Stimulated activated CD4-positive, alpha-beta T cell treated with anti-CD3 and anti-CD28 coated beads, Interleukin-4, amount 100 ng/mL, for 48 hours (primary cell): ENCODE measurements at places on chromosomes 13 and 19.

GRCh38 chr13:60311527-60311926 lies 85.5 kb upstream of the TDRD3 start:
- no peak for DNase-seq

- DNase-seq: no peak
Measured at GRCh38 chr13:40391788-40392187, 274.7 kb downstream of the FOXO1 start.

- peak; percentile 89 for DNase-seq
Measured at GRCh38 chr19:6674868-6675305, 4.9 kb upstream of the TNFSF14 start.

GRCh38 chr19:45475537-45476291 lies 7.9 kb downstream of the FOSB start:
- DNase-seq: no peak

DNA sequence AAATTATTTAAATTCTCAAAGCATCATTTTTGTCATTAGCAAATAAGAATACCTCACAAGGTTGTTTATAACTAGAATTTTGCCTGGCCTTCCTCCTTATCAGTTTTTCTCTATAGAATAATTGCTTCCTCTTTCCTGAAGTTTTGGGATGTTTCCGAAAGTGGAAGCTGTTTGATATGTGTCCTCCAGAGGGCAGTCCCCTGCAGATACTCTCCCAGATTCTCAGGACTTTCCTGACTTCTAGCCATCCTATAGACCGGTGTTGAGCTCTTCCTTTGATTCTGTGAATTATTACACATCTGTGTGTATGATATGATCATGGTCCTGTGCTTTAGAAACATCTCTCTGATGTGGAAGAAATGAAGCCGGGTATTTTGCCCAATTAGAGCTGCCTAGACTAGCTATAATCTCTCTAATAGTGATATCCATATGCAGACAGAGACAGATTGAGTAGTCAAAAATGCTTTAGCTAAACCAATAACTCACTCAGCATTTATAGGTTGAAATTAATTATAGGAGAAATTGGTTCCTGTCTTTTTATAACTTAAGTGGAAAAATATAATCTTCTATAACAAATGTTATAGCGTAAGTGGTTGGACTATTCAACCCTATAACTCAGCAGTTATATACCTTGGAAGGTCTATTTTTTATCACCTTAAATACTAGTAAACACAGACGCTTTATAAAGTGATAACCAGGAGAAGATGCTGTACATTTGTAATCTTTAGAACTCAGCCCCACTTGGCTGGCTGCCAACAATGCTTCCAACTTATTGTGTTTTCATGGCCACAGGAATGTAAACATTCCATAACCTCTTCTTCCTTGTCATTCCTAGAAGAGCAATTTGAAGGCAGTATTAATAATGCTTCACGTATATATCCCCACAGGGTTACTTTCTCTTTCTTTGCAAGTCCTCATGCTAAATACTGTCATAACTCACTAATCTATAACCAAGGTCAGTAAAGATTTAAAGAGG lies 201.0 kb upstream of the RXFP2 start:
- DNase-seq: no peak

DNA sequence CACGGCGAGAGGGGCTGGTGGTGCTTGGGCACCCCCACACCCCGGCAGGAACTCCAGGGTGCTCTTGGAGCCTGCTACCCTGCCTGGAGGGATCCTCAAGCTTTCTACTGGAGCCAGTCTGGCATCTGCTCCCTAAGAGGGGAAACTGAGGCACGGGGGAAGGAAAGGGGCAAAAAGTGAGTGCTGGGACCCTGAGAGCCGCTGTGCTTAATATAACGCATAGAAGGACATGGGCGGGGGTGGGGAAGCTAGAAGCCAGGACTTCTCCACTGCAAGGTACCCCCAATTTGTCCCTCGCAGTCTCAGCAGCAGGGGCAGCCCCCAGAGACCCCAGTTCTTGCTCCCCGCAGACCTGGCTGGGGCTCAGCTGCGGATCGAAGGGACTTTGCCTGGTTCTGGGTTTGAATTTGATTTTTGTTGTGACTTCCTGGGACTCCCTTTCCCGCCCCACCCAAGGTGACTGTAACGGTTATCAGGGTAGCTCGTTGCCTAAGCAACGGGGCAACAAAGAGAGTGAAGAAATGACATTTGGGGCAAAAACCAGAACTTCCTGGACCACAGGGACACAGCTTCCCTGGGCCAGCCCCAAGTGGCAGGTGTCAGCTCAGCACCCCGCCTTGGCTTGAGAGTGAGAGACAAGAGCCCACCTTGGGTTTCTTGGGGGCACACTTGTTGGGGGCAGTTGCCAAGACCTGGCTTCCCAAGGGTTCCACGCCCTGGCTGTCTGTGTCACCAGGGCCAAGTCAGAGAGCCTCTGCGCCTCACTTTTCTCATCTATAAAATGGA lies 638 bp downstream of the ADGRE5 start:
- DNase-seq: peak; percentile 62

DNA sequence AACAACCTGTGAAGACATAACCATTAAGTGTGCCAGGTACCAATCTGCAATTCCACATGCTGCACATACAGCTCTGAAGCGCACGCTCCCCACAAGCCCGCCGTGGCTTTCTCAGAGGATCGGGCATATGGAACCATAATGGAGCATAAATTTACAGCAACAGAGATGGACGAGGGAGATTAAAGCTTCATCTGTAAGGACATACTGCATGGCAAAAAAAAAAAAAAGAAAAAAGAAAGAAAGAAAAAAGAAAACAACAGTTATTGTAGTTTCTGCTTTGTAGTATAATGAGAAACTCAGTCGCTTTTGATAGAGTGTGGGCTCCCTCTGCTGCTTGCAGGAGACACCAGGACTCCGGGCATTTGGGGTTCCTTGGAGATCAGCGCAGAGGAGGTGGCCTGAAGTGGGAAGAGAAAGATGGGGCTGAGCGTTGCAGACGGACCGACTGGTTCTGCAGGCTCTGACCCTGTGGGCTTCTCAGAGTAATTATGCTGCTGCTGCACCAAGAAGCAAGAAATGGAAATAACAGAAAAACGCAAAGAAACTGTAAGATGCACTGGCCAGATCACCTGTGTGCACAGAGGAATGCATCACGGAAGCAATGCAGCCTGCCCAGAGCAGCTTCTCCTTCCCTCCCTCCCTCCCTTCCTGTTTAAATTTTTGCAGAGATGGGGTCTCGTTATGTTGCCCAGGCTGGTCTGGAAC lies 10.8 kb upstream of the PDCD5 start:
- DNase-seq: peak; percentile 20

DNA sequence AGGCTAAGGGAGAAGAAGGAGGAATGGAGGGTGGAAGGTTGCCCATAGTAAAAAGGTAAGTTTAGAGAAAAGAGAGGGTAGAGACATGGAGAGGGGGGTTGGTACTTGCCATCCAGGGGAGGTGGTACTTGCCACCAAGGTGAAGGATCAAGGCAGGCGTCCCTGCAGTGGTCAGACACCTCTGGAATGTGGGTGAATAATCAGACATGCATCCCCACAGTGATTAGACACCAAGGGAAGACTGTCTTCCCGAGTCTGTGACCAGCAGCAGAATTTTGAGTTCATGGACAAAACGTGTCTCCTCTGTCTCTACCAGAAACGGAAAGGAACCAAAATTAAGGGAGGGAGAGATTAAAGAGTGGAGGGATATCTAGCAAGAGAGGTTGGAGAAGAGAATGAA lies 27.1 kb upstream of the IGFL1 start:
- DNase-seq: no peak

DNA sequence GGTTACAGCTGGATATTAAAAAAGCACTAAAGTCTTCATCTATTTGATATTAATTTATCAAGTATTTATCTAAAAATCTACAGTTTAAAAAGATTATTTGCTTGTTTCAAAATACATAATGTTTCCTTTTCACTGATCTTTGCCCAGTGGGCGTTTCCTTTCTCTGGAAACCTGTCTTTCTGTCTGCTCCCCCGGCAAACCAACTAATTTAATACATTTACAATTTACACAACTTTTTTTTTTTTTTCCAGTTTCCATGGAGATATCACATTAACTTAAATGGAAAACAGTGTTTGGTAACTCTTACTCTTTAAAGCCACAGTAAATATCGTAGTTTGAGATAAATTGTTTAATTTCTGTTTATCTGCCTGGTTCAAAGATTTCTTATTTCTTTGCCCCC lies 5.3 kb downstream of the GPC6 start:
- DNase-seq: no peak

- DNase-seq: no peak
Measured at GRCh38 chr13:70964124-70964523, 855.9 kb upstream of the KLHL1 start.

- DNase-seq: peak; percentile 21
Measured at GRCh38 chr13:23159205-23159759, 21.5 kb upstream of the SGCG start.

GRCh38 chr13:98083507-98083906 lies 59.4 kb upstream of the FARP1 start:
- no peak for DNase-seq

DNA sequence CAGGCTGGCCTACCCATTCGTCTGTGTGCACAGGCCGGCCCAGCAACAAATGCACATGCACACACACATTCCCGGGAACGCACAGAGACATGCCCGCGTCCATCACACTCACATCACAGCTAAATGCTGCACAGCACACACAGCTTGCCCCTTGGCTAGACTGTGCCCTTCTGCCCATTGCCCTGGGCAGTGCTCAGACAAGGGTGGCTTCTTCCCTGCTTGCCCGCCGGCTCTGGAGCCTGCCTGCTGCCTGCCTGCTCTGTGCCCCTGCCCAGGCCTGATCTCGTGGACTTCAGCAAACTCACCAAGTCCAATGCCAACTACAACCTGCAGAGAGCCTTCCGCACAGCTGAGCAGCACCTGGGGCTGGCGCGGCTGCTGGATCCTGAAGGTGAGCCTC lies 30.4 kb downstream of the SPTBN4 start:
- DNase-seq: no peak

DNA sequence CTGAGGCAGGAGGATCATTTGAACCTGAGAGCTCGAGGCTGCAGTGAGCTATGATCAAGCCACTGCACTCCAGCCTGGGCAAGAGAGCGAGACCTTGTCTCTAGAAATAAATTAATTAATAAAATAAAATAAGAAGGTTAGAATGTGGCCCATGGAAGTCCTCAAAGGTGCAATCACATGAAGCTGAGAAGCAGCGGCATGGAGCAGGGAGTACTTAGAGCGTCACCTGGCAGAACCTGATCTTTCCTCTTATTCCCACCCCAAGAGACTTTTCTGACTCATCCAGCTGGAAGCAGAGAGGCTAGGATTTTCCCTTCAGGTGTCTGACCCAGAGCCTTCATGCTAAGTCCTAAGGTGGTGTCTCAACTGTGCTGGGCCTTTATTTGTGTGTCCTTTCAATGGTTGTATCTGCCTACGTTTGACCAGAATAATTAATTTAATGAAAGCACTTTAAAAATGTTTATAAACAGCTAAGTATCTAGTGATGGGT lies 8.9 kb upstream of the MRPS31 start:
- no peak for DNase-seq

DNA sequence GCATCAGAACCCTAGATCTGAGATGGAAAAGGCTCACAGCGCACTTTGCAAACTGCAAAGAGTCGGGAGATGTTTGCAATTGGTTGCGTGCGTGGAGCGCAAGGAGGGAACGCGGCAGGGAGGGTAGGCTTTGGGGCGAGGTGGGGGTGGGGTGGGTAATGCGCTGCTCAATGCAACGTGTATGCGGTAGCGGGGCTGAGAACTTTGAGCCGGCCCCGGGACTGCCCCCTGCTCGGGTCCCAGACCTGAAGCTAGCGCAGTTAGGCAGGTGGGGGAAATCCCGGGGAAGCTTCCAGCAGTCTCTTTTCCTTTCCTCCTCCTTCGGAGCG lies 971 bp downstream of the FOSB start:
- no peak for DNase-seq

- DNase-seq: no peak
Measured at GRCh38 chr19:39144290-39145071, 18.9 kb downstream of the PAK4 start.

GRCh38 chr19:4320419-4320818 lies 16.0 kb downstream of the FSD1 start:
- no peak for DNase-seq

DNA sequence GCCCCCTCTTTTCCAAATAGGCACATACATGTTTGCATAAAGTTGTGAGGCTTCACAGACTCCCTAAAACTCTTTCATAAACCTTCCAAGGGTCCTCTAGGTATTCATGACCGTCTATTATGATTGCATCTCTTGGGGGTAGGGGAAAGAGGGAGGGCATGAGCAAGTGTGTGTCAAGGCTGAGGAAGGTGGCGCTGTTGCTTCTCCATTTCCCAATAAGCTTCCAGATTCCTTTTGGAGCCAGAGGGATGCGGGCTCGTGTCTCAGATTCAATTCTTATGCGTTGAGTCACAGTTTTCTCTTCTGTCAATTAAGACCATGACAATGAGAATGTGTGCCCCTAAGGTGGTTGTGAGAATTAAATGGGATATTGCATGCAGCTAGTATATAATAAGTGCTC lies 51.0 kb upstream of the CYP2A7 start:
- DNase-seq: no peak

DNA sequence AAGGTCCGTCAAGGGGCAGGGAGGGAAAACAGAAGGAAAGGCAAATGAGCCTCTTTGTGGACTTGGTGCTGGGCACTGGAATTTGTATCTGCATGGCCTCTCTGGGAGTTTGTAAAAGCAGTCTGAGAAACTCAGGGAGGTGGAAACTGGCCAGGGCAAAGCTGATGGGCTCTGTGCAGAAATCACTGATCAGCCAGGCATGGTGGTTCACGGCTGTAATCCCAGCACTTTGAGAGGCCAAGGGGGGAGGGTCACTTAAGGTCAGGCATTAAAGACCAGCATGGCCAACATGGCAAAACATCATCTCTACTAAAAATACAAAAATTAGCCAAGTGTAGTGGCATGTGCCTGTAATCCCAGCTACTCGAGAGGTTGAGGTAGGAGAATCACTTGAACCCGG lies 369.9 kb upstream of the ZNF507 start:
- DNase-seq: no peak

DNA sequence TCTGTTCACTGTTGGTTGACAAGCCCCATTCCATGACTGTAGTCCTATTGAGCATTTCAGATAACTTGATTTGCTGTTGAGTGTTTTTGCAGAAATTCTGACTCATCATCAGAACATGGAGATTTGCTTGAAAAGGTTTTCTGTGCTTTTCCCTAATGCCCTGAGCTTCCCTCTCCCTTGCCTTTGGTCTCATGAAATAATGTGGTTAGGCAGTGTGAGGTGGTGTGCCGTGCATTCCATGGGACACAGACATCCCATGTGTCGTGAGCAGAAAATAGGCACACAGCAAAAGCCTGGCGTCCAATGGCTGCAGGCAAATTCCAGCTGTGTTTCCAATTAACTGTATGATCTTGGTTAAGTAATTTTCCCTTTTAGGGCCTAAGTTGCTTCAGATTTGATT lies 197.4 kb downstream of the DLEU7 start:
- no peak for DNase-seq

- no peak for DNase-seq
Measured at GRCh38 chr19:17450264-17451075, 2.0 kb upstream of the TMEM221 start.

- DNase-seq: no peak
Measured at GRCh38 chr19:18895038-18895823, 727 bp downstream of the CERS1 start.

GRCh38 chr19:42010245-42011126 lies 16.5 kb upstream of the ATP1A3 start:
- DNase-seq: no peak
